RPMI7951 (cell line): ENCODE measurements at places on chromosomes 16 and 17.

GRCh38 chr17:47915776-47916398, 19.9 kb downstream of the SP2 start:
- no peak for DNase-seq

- DNase-seq: no peak
Observed at GRCh38 chr16:5642011-5642410, 544.4 kb upstream of the EEF2KMT start.

DNA sequence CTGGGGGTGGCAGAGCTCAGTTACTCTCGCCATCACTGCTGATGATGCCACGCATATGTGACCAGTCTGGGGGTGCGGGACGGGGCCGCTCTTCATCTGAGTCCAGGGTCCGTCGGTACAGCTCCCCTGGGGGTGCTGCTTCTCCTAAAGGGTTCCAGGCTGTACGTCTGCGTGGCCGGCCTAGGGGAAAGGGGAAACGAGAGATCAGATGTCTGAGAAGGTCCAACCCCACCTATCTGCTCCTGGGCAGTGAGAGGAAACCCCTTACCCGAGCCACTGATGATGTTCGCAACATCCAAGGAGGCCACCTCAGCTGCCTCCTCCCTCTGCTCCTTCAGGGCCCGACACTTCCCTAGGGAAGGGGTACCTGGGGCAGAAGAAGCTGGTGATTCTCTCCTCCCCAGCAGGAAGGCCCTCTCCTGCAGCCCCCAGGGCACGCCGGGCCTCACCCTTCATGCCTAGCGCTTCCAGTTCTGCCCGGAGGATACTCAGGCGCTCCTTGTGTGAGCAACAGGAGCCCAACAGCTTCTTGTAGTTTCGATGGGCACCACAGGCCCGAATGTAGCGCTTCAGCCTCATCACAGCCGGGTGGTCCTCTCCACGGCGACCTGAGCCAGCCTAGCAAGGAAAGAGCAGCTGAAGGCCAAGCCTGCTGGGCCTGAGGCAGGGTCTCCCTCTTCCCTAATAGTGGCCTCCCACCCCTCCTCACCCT, 2.1 kb downstream of the HIRIP3 start:
- DNase-seq: no peak

GRCh38 chr17:38900978-38901656, 24.3 kb upstream of the LASP1NB start:
- DNase-seq: peak; percentile 98

DNA sequence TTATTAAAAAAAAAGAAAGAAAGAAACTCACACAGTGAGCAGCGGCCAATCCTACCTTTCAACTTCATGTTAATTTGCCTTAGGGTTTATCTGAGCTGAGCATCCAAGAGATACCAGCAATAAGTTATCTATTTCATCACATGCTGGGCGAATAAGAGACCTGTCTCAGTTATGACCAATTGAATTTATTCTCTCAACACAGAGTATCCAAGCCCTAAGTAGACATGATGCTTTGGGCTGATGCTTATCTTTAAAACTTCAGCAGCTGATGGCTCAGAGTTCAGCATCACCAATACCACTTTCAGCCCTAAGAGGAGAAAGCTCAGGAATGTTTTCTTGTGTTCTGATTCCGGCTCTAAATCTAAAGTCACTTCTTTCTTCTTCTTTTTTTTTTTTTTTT, 489.0 kb upstream of the ZFHX3 start:
- no peak for DNase-seq

DNA sequence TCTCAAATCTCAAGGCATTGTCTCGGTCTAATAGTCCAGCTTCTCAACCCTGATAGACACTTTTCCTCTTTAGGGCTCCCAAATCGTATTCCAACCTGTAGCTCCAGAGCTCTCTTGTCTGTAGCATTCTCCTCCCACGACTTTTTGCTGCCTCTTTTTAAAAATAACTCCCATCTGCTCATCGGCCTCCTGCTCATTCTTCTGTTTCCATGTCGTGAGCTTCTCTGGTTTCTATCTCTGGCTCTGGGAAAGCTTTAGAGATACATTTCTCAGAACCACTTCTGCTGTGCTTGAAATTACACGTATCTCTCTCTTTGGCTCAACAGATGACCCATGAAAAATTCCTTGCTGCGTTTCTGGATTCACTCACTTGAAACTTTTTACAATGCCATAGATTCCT, 609.6 kb upstream of the C16orf82 start:
- no peak for DNase-seq
